ENCODE measurements at places on chromosomes 7 and 10. TPM values are rescaled to one million over a fixed set of nuclear protein-coding genes. Genes with fewer than 3 reads are reported as not detected.

The SUN3 gene
- not detected for total RNA-seq

The GSTO2 gene
- 37.3 TPM for total RNA-seq

The AP5Z1 gene
- total RNA-seq: 61.7 TPM

- no peak for DNase-seq
- H3K4me3 ChIP-seq: no peak overlapping the region
- no peaks in the 10 kb centered on the region for H3K27me3 ChIP-seq
- no peaks in the 10 kb centered on the region for H3K4me1 ChIP-seq
- no peak overlapping the region for H3K27ac ChIP-seq
Measured at GRCh38 chr7:105905910-105906568, 29.6 kb upstream of the ATXN7L1 start.

DNA sequence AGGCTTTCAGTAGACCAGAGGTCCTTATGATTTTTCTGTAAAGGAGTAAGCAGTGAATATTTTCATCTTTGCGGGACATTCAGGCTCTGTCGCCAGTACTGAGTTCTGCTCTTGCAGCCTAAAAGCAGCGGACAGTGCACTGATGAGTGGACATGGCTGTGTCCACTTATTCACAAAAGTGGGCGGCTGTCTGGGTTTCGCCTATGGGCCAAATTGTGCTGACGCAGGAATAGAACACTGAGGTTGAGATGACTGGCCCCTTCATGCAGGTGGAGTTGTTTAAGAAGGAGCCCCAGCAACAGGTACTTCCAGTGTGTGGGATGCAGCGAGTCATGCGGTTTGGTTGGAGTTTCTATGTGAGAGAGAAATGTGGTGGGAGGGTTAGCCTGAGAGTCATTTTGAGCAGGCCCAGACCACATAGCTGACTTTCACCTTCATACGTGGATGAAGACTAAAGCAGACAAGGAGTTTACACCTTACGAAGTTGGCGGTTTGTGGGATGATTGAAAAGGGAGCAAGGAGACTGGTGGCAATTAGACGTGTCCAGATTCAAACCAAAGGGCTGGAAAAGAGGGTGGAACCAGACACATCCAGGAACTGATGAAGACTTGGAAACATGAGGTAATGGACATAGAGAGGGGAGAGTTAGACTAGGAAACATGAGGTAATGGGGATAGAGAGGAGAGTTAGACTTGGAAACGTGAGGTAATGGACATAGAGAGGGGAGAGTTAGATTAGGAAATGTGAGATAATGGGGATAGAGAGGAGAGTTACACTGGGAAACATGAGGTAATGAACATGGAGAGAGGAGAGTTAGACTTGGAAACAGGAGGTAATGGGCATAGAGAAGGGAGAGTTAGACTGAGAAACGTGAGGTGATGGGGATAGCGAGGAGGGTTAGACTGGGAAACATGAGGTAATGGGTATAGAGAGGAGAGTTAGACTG is 38.2 kb downstream of the WDR37 start:
- H3K27me3 ChIP-seq: no peaks in the 10 kb centered on the region
- H3K27ac ChIP-seq: no peak overlapping the region
- no peaks in the 10 kb centered on the region for H3K36me3 ChIP-seq
- no peaks in the 10 kb centered on the region for H3K4me1 ChIP-seq
- DNase-seq: no peak

DNA sequence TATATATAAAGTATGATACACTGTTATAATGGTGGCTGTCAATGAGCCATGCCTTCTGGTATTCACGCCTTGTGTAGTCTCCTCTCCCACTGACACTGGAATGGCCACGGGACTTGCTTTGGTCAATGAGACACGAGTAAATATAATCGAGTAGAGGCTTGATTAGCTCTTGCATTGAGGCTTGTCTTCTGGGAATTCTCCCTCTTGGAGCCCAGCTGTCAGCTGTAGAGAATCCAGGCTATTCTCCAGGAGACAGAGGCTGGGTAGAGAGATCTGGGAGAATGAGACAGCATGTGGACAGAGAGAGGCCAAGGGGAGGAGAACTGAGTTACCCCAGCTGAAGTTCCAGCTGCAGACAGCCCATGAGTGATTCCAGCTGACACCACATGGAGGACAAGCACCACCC is 25.2 kb upstream of the PLCE1 start:
- no peak overlapping the region for H3K27ac ChIP-seq
- no peaks in the 10 kb centered on the region for H3K27me3 ChIP-seq
- H3K4me3 ChIP-seq: no peak overlapping the region
- H3K36me3 ChIP-seq: no peaks in the 10 kb centered on the region
- DNase-seq: no peak

Measured in prostate gland (tissue), 2 donors.